Heart right ventricle (tissue), 16 donors: ENCODE measurements at places on chromosomes 13 and 19. TPM values are rescaled to one million over a fixed set of nuclear protein-coding genes. Genes with fewer than 3 reads are reported as not detected.

DNA sequence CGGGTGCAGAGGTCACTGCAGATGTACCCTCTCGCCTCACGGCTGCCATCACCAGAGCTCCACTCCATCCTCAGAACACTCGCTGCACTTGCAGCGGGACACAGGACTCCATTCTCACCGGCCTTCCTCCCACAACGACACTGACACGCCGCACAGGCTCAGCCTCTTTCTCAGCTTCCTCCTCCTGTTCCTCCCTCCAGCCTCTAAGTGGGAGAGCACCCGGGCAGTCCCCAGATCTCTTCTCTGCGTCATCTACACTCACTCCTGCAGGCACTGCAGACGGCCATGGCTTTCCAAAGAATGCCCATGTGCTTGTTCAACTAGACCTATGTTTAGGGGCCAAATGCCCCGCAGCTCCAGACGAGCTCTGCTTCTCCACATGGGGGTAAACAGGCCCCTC, 14.3 kb upstream of the FKRP start:
- no peak for DNase-seq

DNA sequence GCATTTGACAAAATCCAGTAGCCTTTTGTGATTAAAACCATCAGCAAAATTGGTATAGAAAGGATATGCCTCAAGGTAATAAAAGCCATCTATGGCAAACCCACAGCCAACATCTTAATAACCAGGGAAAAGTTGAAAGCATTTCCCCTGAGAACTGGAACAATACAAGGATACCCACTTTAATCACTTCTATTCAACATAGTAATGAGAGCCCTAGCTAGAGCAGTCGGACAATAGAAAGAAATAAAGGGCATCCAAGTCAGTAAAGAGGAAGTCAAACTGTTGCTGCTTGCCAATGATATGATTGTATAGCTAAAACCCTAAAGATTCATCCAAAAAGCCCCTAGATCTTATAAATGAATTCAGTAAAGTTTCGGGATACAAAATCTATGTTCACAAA, 1510.3 kb downstream of the PCDH9 start:
- no peak for DNase-seq

GRCh38 chr19:47357788-47358680, 8.9 kb downstream of the DHX34 start:
- DNase-seq, result no peak

- DNase-seq, result no peak
These were observed 40.2 kb downstream of the OLFM4 start for GRCh38 chr13:53068585-53069520.

- no peak for DNase-seq
These were observed 3.0 kb downstream of the MZF1 start for GRCh38 chr19:58569943-58570670.

GRCh38 chr13:110301606-110302553, 5.1 kb downstream of the COL4A1 start:
- no peak for DNase-seq

- no peak for DNase-seq
These were observed 291.0 kb downstream of the ENOX1 start for GRCh38 chr13:43495732-43496131.

DNA sequence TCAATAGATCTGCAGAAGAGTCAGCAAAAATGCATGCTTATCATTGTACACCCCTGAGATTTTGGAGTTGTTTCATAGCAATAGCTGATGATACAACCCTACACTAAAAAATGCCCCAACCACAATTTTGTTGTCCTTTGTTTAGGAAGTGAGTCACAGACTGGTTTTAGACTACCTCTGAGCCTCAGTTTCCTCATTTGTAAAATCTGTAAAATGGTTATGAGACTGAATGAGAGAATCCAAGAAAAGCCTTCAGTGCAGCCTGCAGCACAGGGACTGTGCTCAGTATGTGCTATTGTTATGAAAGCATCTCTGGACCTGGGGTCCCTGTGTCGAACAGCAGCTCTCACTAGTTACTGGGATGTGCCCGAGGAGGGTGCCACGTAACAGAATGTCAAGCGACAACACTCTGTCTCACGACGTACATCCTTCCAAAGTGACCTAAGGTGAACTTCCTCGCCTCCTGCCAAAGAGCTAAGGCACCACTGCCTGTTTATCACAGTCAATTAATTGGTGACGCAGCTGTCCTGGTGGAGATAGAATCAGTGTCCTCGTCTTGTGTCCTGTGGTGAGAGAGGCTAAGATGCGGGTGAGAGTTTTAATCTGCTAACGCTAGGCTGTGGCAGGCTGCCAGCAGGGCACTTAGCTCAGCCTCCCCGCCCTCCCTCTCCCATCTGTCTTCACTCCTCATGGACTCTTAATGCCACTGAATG, 18.1 kb downstream of the DHRS12 start:
- DNase-seq, result peak; percentile 74

DNA sequence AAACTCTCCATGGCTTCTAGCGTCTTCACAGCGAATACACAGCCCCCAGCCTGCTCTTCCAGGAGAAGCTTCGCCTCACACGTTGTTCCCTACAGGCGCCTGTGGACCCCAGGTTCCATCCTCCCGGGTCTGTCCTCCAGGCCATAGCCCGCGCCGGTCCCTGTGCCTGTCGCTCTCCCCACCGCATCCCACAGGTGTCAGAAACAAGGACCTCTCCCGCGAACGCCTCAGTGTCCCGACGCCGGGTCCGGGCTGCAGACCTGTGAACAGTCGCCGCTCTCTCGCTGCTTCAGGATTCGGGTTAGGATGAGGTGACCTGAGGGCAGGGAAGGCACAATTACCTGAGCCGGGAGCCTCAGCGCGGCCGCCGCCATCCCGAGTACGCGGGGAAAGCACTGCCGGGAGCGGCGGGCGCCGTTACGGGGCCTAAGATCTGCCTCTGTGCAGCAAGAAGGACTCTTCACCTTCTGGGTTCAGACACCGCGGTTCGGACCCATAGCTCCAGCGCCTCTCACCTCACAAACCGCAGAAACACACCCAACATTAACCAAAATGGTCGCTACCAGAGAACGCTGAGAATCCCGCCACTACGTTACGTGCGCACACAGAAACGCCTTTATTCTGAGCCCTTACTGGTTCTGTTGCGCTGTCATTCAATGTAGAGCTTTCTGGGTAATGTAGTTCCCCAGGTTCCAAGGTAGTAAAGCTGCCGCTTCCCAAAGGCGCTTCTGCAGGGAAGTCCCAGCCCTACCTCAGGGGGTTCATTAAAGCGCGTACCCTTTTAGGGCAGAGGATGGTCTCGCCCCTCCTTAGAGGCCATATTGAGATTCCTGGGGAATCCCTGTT, at the start of gene ZNF418:
ZNF418 (minus strand) TSS at position 583 of the 846 bp plus-strand sequence. CDS start 1,580 bp downstream, outside the sequence.
- peak; percentile 83 for DNase-seq

GRCh38 chr13:94673851-94674250, 38.5 kb downstream of the SOX21 start:
- no peak for DNase-seq

DNA sequence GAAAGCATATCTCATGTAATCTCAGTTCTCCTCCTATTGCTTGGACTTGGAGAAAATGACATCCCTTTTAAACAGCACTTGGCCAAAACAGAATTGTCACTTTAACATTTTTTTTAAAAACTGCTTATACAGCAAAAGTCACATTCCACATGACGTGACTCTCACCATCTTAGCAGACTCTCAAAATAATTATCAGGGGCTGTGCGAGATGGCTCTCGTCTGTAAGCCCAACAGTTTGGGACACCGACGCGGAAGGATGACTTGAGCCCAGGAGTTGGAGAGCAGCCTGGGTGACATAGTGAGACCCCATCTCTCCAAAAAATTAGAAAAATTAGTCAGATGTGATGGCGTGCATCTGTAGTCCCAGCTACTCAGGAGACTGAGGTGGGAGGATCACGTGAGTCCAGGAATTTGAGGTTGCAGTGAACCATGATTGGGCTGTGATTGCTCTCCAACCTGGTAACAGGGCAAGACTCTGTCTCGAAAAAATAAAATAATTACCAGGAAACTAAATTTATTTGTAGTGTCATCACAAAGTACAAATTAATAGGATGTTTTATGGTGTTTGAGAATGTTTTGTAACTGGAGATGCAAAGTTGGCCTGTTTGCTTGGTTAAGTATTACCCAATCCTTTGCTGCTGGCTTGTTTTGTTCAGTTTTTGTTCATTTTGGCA, 8.8 kb downstream of the SAFB start:
- no peak for DNase-seq

GRCh38 chr19:10899151-10899653, 27.8 kb downstream of the CARM1 start:
- peak; percentile 54 for DNase-seq

DNA sequence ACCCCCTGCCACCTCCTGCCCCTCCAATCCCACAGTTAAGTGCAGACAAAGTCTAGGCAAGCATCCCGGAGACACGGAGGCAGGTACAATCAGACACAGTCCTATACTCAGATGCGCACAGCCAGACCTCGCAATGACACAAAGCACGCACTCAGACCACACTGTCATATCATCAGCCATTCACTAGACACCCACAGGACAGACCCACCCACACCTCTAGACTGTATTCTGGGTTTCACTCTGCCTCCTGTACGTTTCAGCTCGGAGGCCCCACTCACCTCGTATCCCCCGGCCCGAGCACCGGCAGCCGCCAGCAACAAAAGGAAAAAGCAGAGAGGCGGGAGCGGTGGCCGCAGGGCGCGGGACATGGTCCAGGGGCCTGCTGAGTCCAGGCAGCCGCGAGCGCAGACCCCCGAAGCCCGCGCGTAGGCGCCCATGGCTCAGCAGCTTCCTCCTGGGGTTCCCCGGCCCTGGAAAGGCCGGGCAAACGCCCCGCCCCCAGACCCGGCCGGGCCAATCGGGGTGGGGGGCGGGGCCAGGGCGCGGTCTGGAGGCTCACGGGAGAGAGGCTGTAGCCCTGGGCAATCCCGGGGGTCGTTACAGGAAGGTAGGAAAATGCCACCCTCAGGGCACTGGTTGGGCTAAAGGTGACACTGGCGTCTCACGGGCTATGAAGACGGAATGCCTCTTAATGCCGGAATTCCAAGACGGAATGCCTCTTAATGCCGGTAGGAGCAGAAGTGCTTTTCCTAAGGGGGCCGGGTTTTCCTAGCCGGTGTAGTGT, at the start of the genes MAN2B1 and WDR83:
MAN2B1 (minus strand) TSS at position 478 of the 784 bp plus-strand sequence; CDS start at position 437, 41 bp downstream.
WDR83 (plus strand) TSS at position 543 of the 784 bp plus-strand sequence. CDS start 2,984 bp downstream, outside the sequence.
- DNase-seq, result peak; percentile 76

DNA sequence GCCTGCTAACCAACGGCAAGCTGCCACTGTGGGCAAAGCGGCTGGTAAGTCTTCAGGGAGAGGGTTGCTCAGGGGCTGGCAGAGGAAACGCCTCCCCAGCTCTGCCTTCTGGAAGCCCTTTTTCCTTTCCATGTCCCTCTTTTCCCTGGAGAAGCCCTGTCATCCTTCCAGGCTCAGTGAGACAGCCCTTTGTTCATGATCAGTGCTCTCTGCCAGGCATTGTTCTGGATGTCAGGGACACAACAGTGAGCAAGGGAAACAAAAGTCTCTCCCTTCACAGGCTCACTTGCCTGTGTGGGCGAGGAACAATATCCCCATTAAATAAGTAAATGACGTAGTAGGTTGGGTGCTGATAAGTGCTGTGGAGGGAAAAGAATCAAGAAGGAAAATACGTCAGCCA, 13.9 kb upstream of the OVOL3 start:
- DNase-seq, result no peak

- DNase-seq, result no peak
These were observed 18.8 kb downstream of the HPN start for GRCh38 chr19:35060160-35060855.

- no peak for DNase-seq
These were observed 686.9 kb downstream of the UQCRFS1 start for GRCh38 chr19:28526038-28526437.

DNA sequence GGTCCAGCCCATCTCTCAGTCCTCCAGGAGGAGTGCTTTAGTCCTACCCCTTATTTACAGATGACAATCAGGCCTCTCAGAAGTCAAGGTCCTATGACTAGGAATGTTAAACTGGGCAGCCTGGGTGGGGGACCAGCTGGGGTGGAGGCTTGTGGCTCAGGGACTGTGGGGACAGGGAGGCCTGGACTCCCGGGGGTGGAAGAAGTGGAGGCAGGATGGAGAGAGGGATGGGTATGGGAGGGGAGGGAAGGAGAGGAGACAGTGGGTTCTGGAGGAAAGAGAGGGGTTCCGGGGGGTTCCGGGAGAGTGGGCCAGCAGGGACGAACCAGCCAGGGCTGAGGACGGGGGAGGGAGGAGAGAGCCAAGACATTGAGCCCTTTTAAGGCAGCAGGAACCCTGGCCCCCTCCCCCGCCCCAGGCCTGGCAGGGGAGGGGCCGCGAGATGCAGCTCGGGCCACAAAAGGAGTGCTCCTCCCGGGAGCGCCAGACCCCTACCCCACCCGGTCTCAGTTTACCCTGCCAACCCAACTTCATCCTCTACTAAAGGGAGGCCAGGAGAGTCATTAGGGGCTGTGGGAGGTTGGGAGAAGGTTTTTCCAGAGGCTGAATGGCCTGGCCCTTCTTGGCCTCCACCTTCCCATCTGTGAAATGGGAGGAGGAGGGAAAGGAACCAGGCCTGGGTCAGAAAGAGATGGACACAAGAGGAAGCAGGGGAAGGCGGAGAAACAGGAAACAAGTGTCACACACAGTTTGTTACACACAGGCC, 1.7 kb downstream of the DMPK start:
- no peak for DNase-seq

- DNase-seq, result no peak
These were observed 4.0 kb downstream of the KLK1 start for GRCh38 chr19:50819636-50820035.

DNA sequence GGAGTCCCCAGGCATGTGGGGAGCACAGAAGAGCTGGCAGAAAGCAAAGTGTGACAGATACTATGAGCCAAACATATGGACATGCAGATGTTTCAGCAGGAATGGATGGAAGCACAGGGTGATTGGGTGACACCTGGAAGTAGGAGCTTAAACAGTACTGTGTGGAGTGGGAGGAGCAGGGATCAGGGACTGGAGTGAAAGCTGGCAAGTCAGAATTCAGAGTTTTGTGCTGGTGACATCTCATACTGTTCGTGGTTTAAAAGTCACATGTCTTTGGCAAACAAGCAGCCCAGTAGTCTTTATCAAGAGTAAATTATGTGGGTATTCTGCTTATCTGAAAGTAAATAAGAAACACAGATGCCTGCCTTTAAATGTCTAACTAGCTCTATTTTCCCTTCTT, 408.2 kb downstream of the COG6 start:
- DNase-seq, result no peak

- no peak for DNase-seq
These were observed 138.5 kb downstream of the KLF12 start for GRCh38 chr13:73995736-73996135.

DNA sequence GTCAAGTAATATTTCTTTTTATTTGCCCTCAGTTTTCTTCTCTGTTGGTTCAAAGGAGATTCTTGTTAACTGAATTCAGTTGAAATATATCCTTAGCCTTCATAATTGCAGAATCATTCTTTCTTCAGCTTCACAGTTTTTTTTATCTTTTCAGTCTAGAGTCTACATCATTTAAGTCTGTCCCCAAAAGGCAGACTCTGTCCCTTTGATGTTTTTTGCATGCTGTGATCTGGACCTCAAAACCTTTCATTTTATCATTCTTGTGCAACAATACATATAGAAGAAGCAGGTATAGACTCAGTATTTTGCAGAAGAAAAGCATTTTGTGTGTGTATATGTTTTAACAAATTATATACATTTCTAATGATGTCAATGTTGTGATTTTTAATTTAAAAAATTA, 734.8 kb upstream of the GPC6 start:
- no peak for DNase-seq

Gene CAB39L
- 20.6 TPM for total RNA-seq

Gene PPP1R13L
- 148 TPM for total RNA-seq

Gene TEX26
- not detected for total RNA-seq

Gene IGFL2
- not detected for total RNA-seq

Gene SPINT2
- total RNA-seq, result 10.9 TPM

Gene HRC
- total RNA-seq, result 1,513 TPM

Gene OR10H1
- total RNA-seq, result not detected

Gene TPT1
- total RNA-seq, result 3,436 TPM

Gene PLPPR2
- 4.9 TPM for total RNA-seq
